ENCODE measurements at places on chromosomes 3 and 15.

GRCh38 chr3:152786977-152787681, 47.8 kb upstream of the P2RY1 start:
- no peak for DNase-seq

GRCh38 chr15:63457379-63457778, 47.0 kb upstream of the USP3 start:
- DNase-seq: no peak

DNA sequence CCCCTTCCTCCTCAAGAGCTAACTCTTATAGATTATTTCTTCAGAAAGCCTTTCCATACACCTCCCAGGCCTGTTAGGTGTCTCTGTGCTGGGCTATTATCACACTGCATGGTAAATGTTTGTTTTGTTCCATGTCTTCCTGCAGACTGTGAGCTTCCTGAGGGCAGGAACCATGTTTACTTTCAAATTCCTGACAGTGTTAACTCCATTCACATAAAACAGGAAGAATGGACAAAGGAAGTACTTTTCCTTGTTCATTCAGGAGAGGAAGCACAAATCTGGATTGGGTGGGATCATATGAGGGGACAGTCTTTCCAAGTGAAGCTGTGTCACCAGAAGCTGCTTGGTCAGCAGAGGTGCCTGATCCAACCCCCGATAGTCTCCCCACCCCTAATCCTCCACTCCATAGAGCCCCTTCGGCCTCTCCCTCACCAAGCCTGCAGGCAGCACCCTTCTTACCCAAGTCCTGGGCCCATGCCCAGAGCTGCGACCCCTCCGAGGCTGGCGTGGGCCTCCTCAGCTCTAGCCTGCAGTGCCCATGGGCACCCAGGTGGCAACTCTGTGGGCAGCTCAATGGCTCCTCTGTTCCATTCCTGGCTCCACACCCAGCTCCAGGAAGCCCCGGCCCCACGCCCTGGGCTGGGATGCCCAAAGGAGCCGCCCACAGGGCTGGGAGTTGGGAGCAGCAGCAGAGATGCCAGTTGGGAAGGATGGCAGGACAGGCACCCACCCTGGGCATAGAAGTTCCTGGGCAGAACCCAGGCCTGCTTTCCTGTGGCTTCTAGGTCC, 6.9 kb downstream of the SHF start:
- DNase-seq: no peak

- no peak for DNase-seq
Observed at GRCh38 chr3:106030627-106030963, 161.8 kb upstream of the CBLB start.

DNA sequence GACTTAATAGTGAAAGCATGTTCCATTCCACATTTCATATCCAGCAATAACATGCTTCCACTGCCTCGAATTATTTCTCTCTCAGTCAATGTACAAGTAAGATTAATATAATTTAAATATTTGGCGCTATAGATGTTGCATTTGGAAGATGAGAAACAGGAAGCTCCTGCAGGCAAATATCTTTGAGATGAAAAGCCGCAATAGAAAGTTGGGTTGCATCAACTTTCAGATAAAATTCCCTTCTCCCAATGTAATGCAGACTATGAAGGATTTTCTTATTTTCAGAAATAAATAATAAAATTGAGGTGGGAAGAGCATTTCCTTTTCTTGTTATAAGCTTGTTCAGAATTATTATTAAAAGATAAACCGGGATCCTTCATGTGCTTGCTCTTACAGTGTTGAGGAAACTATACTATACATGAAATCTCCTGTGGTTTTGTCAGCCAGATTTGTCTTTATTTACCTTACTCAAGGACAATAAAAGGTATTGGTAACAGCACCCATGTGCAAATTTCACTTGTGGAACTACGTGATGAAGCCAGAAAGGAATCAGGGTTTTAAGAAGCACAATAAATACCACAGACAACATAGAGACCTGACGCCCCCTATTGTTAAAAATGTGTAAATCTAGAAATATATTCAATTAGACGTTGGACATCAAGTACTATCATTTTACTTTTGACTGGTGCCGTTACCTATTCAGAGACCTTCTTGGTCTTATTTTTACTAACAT, 307.0 kb downstream of the ARPP21 start:
- DNase-seq: no peak

- no peak for DNase-seq
Observed at GRCh38 chr3:48835650-48836366, 11.9 kb downstream of the PRKAR2A start.

GRCh38 chr3:57160765-57161538, 4.2 kb downstream of the IL17RD start:
- DNase-seq: no peak
